Vagina (tissue), 2 donors: ENCODE measurements at places on chromosomes 3 and 15.

GRCh38 chr15:65796610-65797078, 4.6 kb upstream of the DENND4A start:
- DNase-seq = no peak

- no peak for DNase-seq
These were observed 628.5 kb downstream of the GRM7 start for GRCh38 chr3:7489417-7489816.

DNA sequence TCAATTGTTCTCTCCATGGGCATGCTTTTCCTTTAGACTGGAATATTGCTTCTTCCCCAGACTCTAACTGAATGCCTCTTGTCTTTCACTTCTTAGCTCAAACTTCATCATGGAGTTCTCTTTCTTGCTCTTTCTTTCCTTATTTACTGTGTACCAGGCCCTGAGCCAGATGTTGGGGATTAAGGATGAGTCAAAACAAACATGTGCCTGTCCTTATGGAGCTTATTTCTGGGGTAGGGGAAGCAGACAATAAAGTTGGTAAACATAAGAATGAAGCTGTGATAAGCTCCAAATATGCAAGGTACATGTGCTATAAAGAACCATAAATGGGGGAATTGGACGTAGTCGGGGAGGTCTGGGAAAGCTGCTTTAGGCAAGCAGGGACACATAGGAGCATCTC, 145.8 kb downstream of the ALDH1A2 start:
- no peak for DNase-seq

GRCh38 chr15:75811626-75812025, 31.6 kb upstream of the UBE2Q2 start:
- no peak for DNase-seq

DNA sequence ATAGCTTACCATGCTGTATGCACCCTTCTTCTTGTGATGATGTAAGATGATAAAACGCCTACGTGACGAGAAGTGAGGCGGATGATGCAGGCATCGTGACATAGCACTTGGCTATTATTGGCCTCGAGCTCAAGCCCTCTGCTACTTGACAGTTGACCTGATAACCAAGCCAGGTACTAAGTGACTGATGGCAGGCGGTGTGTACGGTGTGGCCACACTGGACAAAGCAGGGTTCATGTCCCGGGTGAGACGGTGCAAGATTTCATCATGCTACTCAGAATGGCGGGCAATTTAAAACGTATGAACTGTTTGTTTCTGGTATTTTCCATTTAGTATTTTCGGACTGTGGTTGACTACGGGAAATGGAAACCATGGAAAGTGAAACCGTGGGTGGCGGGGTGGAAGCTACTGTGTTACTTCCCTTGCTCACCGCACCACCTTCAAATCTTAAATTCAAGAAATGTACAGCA, 57.7 kb downstream of the SLC12A8 start:
- DNase-seq = no peak

DNA sequence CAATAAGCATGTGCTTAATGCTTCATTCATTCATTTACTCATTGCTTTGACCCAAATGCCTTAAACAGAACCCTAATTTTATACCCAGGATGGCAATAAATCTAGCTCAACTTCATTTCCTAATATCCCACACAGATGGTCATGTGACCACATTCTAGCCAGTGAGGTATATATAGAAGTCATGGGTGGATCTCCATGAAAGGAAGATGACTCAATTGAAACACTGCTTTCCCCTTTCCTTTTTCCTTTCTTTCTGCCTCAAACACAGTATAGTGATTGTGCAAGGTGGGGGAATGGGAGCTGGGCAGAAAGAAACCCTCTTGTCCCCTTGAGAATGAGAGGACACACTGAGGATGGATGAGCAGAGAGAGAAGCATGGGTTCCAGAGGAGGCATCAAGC, 183.5 kb upstream of the PRICKLE2 start:
- DNase-seq = no peak

DNA sequence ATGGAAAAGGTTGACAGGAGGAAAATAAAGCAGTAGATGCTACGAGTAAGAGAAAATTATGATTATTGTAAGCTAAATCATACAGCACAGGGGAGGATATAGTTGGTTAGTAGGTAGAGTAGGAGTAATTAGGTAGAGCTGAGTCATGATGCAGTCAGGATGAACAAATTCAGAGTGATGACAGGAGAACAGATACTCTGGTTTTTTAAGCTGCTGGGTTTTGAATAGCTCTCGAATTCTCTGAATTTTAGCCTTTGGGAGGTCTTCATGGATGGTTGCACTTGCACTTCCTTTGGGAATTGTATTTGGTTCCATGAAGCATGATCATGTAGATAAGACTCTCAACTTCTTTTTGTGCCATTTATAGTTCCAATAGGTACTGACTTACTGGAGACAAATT, 96.2 kb downstream of the ECT2 start:
- DNase-seq = no peak

GRCh38 chr3:195748661-195749060, 27.9 kb downstream of the MUC20 start:
- no peak for DNase-seq

DNA sequence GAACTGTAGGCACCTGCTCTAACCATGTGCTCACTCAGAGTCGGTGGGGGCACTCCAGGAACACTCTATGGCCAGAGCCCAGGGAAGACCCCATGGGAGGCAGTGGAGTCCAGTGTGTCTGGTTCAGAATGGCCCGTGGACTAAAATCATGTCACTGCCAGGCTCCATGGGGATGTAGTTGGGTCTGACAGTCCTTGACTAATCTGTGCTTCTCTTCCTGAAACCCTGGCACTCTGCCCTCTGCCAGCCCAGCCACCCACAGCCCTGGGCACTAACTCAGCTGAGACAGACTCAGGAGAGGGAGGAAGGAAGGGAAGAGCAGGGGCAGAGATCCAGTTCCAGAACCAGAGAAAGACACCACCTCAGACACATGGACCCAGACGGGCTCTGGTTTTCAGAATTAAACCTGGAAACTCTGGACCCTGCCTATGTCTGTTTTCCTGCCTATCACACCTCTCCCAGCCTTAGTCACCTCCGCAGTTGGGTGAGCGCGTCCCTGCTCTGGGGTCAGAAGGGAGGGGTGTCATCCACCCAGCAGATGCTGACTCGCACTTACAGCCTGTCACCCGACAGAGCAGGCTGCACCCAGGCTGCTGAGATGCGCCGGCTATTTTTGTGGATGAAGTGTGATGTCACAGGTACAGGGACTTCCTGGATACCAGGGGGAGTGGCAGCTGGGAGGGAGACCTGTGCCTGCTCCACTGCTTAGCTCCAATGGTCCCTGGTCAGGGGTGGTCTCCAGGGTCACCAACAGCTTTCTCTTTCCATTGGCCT, 56.8 kb upstream of the INSYN1 start:
- no peak for DNase-seq

DNA sequence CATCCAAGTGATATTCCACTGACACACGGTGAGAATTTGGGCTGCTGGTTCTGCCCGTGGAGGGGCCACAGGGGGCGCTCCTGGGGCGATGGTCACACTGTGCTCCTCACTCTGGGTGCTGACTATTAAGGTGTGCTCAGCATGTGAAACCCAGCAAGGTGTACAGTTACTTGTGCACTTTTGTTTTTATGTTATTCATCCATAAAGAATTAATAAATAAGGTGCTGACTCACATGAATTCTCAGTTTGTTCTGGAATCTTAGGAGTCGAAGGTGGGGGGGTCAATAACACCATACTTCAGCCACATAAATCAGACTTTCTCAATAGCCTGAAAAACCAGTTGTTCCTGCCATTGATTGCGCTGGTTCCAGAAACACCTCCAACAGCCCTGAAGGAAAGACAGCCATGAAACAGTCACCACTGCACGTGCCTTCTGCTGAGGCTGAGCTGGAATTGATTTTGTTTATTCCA, 53.5 kb upstream of the SPATA12 start:
- DNase-seq = no peak

- no peak for DNase-seq
These were observed 243.2 kb downstream of the PDZRN3 start for GRCh38 chr3:73381551-73381950.

- no peak for DNase-seq
These were observed 176.3 kb downstream of the ZMAT3 start for GRCh38 chr3:178895178-178895789.

DNA sequence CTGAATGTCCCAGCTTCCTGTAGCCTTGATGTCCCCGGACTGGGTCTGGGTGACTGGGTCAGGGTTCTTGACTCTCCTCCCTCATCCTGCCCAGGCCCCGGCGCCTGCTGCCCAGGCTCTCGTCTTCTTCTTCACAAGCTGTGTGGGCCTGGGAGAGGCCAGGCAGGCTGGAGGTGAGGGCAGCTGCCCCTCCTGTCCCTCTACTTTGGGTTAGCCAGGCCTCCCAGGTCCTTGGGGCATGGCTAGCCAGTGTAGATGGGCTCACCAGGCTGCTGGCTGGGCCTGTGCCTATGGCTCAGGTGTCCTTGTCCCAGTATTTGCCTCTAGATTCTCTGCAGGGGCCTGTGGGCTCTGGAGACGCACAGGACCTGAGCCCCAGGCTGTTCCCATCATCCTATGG, 31.8 kb downstream of the TKT start:
- DNase-seq = peak; percentile 71

DNA sequence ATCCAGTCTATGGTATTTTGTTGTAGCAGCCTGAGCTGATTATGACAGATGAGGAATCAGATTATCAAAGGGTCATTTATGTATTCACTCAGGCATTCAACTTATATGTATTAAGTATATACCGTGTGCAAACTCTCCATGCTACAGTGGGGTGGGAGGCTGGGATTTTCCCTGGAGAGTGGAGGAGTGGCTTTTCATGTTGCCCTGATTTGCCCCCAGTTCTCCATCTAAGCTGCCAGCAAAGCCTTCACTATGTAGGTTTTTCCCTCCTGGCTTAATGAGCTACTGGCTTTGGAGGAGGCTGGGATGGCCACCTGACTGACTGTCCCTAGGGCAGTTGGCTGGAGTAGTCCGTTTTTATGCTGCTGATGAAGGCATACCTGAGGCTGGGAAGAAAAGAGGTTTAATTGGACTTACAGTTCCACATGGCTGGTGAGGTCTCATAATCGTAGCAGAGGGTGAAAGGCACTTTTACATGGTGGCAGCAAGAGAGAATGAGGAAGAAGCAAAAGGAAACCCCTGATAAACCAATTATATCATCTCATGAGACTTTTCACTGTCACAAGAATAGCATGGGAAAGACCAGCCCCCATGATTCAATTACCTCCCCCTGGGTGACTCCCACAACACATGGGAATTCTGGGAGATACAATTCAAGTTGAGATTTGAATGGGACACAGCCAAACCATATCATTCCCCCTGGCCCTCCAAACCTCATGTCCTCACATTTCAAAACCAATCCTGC, 253.9 kb downstream of the RPLP1 start:
- DNase-seq = no peak

DNA sequence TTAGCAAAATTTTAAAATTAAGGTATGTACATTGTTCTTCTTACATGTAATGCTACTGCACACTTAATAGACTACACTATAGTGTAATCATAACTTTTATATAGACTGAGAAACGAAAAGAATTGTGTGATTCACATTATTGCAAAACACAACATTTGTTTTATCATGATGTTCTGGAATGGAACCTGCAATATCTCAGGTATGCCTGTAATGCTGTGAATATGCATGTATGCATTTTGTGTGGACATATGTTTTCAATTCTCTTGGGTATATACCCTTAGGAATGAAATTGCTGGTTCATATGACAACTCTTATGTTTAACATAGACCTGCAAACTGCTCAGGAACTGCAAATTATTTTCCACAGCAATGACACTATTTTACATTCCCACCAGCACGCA, 38.6 kb upstream of the TJP1 start:
- DNase-seq = no peak

DNA sequence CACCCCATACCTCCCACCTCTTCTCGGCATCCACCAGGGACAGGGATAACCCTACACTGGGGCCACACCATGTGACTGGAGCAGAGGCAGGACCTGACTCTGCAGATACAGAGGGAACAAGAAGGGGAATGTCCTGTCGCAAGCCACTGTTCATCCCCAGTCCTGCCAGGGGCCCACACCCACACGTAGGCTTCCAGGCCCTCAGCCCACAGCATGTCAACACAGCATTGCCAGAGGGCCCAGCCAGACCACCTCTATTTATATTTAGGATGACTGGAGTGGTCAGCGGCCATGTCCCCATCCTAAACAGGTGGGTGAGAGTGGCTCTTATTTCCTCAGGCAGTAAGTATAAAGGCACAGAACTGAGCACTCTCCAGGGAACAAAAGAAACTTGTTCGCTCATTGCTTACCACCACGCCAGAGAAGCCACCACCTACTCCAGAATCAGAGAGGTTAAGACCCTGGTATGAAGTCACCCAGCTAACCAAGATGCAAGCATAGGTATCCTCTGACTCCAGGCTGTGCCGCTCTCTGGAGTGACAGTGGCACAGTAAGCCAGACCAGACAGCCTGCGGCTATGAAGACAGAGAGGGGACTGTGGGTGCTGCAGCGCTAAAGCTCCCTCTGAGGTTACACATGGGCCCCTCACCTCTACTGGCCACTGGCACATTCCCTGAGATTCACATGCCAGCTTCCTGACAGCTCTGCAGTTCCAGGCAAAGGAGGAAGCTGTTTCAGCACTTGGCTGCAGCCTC, 67.9 kb downstream of the LRIG1 start:
- no peak for DNase-seq
